ENCODE measurements at places on chromosomes 5 and 9.
A peak's percentile ranks its signal among the peaks of the same experiment; 100 is the strongest.

DNA sequence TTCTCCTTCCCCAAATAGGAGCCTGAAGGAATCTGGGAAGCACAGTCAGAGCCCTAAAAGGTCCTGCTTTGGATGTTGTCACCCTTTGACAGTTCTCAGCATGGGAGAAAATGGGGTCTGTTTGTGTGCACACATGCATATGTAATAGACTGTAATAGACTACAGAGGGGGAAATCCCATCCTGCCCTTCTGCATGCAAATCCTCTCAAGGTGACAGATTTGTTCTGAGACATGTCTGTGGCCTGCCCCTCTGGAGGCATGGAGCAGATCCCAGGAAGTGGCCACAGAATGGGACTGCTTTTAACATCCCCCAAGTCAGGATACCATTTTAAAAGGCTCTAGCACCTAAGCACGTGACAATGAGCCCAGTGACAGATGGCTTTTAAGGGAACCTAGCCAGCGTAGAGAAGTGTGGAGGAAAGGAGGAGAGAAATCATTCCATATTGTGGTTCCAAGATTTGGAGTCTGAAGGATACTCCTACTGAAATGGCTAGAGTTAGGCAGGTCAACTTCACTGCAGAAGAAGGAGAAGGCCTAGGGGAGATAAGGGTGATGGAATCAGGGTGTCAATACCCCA, 483.5 kb downstream of the SPOCK1 start:
- DNase-seq, result no peak

- no peak for DNase-seq
Measured at GRCh38 chr5:149807614-149808013, 77.5 kb downstream of the PPARGC1B start.

DNA sequence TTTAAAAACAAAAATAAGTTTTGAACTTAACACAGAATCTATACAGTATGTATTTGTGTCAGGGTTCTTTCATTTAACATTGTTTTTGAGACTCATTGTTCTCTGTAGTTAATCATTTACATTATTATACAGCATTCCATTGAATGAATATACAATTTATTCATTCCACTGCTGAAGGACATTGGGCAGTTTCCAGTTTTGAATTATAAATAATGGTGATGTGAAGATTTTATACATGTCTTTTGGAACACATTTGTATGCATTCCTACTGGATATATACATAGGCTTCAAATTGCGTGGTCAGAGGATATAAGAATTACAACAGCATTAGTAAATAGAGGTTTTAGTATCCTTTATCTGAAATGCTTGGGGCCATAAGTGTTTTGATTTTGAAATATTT, 72.0 kb downstream of the CEP120 start:
- no peak for DNase-seq

- no peak for DNase-seq
Measured at GRCh38 chr5:87649455-87649854, 236.7 kb upstream of the CCNH start.

DNA sequence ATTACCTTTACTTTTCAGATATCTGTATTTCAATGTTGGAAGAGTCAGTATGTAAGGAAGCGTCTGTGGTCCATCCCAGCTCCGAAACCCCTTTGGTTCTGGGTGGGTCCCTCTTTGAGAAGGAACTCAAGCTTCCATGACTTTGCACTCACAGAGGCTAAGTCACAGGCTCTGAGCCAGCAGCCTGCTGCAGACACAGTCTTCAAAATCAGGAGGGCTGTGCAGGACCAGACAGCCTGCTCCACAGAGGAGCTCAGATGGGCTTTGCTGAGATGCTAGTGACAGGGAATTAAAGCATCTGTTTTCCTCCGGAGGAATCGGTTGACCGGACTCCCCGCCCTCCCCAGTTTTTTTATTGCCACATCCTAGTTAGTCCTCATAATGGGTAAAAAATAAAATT, 126.4 kb upstream of the ICE1 start:
- no peak for DNase-seq

DNA sequence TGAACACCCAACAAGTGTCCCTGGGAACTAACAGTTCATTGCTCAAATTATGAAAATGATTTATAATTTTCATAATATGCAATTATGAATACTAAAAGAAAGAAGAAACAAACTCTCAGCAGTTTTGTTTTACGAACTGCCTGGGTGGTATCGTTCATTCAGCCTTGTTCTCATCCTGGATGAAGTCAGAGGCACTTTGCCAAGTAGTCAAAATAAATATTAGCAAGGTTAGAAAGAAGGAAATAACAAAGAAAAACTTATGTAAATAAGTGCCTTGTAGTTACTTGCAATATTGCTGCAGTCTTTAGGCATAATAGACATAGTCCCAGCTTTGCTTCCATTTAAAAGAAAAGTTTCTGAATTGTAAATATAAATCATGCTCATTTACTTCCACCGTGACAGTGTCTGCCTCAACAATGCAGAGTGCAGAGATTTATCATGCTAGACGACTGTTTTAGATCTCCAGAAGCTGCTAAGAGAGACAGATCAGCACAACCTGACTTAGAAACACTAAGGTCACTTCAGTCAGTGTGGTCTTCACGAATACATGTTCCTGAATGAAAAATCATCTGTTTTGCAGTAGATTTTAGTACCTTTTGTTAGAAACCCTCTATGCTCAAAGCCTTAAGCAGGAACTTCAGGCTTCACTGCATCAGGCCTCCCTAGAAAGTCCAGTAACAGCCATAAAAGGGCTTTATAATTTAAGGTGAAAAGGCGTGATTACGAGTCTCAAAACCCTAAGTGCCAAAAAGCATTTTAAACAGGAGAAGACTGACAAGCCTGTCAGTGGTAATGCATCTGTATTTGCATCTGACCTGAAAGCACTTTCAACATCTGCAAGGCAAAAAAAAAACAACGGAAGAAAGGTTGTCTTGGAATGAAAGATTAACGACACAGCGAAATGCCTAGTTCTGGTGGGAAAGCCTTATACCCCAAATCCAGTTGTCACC, 92.1 kb downstream of the TMEM167A start:
- no peak for DNase-seq

- no peak for DNase-seq
Measured at GRCh38 chr5:74149395-74149794, 491.1 kb downstream of the ENC1 start.

DNA sequence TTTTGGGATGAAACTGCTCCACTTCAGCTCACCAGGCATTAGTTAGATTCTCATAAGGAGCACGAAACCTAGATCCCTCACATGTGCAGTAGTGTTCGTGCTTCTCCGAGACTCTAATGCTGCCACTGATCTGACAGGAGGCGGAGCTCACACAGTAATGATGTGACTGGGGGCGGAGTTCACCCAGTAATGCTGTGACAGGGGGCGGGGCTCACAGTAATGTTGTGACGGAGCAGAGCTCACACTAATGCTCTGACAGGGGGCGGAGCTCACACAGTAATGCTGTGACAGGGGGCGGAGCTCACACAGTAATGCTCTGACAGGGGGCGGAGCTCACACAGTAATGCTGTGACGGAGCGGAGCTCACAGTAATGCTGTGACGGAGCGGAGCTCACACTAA, 27.1 kb upstream of the LRRC14B start:
- no peak for DNase-seq

- no peak for DNase-seq
Measured at GRCh38 chr5:98060148-98060547, 713.3 kb upstream of the RGMB start.

DNA sequence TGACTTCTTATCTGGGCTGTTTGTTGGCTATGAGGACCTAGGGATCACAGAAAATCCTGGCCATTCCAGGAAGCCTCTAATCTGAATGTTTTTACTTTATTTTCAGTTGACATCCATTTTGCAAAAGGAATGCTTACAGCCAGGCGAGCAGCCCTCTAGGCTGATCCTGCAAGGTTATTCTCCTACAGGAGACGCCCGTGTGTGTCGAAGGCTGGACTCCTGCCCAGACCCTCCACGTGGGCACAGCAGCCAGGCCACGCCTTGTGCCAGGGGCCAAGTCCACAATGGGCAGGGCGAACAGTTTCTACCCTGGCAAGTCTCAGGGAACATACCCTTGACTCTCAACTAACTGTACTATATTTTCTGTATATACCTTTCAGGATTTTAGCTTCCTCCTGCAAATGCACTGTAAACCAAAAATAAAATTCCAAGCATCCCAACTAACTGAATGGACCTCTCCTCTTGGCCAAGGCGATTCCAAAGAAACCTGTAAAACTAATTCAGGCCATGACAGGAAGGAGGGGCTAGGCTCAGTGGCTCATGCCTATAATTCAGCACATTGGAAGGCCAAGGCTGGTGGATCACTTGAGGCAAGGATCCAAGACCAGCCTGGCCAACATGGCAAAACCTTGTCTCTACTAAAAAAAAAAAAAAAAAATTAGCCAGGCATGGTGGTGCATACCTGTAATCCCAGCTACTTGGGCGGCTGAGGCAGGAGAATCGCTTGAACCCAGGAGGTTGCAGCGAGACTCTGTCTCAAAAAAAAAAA, 5.7 kb downstream of the CMBL start:
- DNase-seq, result peak; percentile 96

DNA sequence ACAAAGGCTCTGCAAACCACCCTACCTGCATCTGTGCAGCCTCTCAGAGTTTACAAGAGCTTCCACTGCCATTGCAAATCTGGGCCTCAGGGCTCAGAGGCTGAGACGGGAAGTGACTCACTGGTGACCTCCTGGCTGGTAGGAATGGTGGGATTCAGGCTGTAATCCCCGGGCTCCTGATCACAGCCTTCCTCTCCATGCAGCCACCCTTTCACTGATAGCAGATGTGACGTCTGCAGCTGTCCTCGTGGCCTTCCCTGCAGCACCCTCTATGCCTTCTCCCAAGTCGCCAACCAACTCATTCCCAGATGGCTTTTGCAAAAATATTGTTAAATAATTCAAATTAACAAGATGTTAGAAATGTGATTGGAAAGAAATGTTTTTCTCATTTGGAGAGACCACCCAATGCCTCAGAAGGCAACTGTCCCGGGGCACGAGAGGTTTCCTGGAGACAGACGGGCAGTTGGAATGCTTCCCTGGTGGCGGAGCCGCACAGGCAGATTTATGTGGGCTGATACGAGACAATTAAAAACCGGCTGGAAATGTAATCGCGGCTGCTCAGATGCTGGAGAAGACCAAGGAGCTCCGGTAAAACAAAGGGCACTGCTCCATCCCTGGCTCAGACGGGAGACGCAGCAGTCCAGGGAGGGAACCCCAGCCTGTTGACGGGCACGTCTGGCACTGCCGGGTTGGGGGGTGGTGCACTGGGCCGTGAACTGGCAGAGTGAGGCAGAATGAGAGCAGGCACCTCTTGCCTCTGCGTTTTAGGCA, 34.4 kb upstream of the SLC25A51 start:
- DNase-seq, result no peak

DNA sequence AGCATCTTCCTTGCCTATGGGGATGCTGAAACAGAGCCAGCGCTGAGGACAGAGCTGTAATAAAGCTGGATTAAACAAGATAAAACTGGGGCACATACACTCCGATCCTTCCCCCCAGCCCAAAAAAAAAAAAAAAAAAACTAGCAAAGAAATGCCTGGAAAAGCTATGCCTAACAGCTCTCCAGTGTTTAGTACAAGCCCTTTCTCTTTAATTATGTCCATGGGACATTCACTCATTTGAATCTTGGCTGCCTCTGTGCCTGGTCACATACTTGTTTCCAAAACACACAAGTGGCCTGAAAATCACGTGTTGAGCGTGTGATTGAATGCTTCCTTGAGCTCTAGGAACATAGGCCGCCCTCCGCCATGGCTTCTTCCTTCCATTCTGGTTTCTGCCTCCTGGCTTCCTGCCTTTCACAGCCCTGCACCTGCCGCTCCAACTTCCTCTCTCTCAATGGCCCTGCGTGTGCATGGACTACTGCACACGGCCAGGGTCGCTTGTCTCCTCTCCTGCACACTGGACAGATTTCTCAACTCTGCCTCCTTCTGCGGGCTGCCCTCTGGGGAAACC, 111.0 kb upstream of the RETREG1 start:
- peak; percentile 93 for DNase-seq

DNA sequence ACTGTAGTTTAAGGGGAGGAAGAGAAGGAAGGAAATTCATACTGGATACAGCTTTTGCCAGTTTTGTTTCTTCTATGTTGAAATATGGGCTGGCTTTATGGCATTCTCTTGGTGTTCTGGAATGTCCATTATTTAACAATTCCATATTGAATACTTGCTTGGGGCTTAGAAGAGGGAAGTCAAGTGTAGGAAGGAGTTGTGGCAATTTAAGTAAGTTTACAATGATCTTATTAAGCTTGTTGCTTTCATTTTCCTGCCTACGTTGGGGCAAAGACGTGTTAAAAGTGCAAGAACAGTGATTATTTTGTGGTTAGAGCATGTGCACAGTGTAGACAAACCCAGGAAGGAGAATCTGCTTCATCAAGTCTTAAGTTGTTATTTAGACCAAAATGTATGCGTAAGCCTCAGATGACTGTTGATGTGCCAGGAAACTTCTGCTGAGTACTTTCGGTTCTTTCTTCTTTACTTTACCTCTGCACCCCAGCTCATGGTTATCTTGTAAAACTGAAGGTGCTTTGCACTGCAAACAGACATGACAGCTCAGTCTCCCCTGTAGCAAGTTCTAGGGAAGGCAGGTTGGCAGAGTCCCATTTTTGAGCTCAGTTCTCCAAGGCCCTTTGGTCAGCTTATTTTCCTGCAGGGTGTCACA, 75.8 kb downstream of the F2RL2 start:
- no peak for DNase-seq

DNA sequence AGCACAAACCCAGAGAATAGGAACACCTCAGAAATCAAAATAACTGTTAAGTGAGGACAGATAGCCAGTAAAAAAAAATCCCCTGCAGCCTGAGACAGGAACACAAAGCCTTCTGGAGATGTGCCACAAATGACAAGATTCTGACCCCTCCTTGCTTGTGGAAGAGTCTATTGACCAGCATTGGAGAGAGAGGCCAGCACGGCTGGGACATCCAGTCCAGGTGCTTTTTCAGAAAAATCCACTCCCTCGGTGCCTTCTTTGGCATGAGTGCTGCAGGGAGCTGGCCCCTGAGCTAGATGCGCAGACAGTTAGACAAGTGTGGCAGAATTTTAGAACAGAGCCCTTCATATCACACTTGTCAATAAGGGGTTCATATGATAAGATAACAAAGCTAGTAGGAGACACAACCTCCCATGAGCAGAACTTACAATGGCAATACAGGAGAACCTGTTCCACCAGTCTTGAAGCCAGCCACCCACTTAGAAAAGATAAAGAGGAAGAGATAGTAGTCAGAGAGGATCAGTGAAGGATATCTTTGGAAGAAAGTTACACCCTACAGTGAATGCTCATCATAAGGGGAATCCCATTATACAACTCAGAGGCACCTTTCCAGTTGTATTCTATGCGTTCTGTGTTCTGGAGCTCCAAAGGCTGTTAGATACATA, 298.4 kb downstream of the TLE1 start:
- DNase-seq, result no peak

- DNase-seq, result peak; percentile 58
Measured at GRCh38 chr5:107501965-107502675, 168.6 kb downstream of the EFNA5 start.
